ENCODE measurements at places on chromosomes 2 and 18.
A peak's percentile ranks its signal among the peaks of the same experiment; 100 is the strongest.

GRCh38 chr2:16255120-16255519 is 314.8 kb downstream of the MYCN start:
- DNase-seq: no peak

GRCh38 chr18:44495151-44495550 is 185.5 kb upstream of the SETBP1 start:
- no peak for DNase-seq

- DNase-seq: peak; percentile 43
These were observed 57.2 kb downstream of the TACR1 start for GRCh38 chr2:75142081-75142480.

GRCh38 chr2:128505150-128505490 is 186.5 kb upstream of the HS6ST1 start:
- no peak for DNase-seq

DNA sequence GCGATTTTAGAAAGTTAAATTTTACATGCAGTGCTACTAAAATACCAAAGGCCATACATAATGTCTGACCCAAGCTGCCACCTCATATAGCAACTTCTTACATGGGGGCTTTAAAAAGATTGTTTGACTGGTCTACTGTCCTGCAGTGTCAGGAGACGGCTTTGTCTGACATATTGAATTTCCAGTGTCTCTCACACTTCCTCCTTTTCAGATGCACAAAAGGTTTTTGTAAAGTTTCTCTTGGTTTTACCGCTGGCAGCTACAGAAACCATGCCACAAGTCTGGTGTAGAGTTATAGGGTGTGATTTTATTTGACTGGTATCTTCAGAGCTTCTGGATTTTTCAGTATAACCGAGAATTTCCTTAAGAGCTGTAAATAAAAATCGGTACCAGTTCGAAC is 1.1 kb upstream of the ASAP2 start:
- no peak for DNase-seq

DNA sequence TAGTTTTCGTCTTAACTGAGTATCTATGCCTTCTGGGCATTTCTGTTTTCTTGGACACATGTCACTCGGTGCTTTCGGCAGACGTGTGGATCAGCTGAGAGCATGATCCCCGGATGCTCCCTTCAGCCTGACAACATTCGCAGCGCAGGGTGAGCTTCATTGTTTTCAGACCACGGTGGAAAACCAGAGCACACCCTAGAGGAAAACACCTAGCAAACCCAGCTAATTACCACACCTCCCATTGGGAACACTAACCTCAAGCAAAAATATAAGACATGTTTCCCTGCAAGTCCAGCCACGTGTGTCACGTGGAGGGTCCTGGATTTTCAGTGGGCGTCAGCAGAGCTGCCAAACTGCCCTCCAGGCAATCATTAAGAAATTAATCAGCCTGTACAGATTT is 31.0 kb downstream of the ANKRD29 start:
- no peak for DNase-seq

DNA sequence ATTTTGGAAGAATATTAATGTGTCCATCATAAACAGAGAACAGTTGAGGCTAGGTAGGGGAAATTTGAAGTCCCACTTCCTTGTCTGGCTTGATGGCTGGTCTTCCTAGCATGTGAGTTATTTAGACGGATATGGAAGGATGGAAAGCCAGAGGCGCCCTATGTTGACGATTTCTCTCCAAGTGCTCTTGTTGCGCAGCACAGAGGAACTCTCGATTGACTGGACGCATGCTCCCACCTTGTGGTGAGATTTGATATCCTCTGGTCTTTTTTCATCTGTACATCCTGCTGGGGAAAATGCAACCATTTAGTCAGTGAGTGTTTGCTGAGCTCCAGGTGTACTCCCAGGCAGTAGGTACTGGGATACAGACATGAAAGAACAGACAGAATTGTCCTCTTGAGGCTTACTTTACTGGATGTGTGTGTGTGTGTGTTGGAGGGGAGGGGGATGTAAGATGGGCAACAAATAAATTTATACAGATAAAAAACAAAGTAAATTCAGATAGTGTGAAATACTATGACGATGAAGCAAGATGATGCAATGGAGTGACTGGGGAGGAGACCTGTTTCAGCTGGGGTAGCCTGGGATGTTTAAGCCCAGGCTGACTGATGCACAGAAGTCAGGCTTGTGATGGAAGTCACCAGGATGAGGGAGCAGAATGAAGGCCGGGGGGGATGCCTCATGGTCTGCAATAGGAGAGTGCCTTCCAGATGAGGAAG is 137.2 kb downstream of the TRIM43 start:
- peak; percentile 84 for DNase-seq

GRCh38 chr2:102193074-102193473 is 6.3 kb downstream of the IL1RL2 start:
- peak; percentile 26 for DNase-seq

Measured in fibroblast of skin of right quadriceps (primary cell).